ENCODE measurements at places on chromosomes 16 and 17. TPM values are rescaled to one million over a fixed set of nuclear protein-coding genes. Genes with fewer than 3 reads are reported as not detected.

EVPLL gene
- total RNA-seq = not detected

MTMR4 gene
- 44.2 TPM for total RNA-seq

NPTX1 gene
- 1.1 TPM for total RNA-seq

TOX3 gene
- total RNA-seq = 20.0 TPM

TBC1D3 gene
- not detected for total RNA-seq

PYDC1 gene
- total RNA-seq = not detected

CD300LB gene
- total RNA-seq = 0.27 TPM

EFNB3 gene
- total RNA-seq = 19.2 TPM

OSGIN1 gene
- 14.8 TPM for total RNA-seq

POLR3K gene
- total RNA-seq = 23.1 TPM

GPR142 gene
- not detected for total RNA-seq

CES5A gene
- 0.47 TPM for total RNA-seq

SCN4A gene
- total RNA-seq = 2.0 TPM

HSD17B2 gene
- 0.11 TPM for total RNA-seq

C17orf67 gene
- total RNA-seq = 0.92 TPM

DNA sequence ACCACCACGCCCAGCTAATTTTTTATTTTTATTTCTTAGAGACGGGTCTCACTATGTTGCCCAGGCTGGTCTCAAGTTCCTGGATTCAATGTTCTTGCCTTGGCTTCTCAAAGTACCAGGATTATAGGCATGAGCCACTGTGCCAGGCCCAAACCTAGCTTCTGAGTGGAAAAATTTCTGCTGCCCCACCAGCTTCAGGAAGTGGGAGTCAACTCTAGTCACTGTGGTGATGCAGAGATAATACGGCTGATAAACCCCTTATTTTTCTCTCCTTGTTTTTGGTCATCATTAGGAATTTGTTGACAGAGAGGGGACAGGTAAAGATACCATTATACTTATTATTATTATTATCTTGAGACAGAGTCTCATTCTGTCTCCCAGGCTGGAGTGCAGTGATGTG lies 27.8 kb upstream of the PHOSPHO1 start:
- ATAC-seq = no peak

DNA sequence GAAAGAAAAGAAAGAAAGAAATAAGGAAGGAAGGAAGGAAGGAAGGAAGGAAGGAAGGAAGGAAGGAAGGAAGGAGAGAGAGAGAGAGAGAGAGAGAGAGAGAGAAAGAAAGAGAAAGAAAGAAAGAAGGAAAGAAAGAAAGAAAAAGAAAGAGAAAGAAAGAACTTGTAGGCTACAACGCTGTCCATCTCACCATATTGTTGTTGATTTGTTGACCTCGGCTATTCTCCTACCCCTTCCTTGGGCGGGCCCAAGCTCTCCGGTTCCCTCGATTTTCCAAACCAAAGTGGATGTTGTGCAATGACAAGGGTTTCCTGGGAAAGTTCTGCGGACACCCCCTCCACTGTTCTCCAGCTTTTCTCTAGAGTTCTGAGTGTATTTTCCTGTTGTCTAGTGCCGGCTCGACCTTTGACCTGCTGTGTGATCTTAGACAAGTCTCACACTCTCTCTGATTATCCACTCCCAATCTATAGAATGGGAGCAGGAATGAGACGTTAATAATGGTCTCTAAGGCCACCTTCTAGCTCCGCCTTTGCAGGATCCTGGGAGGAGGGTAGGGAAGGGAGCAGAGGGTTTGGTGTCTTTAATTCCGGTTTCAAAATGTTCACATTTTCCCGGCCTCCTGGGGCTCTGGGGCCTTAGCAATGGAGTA lies 1.6 kb downstream of the IRX6 start:
- ATAC-seq = no peak

DNA sequence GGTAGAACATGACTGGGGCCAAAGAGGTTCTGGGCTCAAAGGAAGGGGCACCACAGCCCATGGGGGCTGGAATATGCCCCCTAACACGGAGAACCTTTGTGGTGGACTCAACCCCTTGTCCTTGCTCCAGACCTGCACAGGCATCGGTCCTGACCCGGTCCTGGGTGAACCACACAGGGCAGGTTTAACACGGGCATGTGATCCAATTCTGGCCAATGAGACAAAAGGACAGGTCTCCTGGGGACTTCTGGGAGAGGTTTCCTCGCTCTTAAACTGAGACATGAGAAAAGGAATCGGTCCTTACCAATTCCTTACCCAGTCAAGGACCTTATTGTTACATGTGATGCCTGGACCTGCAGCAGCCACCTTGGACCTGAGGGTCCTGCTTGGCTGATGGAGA lies 3.7 kb downstream of the DOC2B start:
- ATAC-seq = no peak

DNA sequence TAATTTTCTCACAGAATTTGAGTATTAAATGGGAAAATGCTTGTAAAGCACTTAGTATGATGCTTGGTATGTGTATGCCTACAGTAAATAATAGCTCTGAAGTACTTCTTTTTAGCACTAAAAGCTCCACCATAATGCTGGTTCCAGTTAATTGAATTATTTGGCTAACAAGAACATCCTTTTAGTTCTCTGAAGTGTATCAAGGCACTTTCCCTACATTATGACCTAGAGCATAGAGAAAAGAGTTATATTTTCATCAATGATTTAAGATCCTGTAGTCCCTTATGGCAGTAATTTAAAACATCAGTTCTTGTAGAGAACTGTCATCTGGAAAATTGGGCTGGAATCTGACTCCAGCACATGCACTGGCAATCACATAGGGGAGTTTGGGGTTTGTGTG lies 21.9 kb upstream of the PHAF1 start:
- ATAC-seq = no peak

DNA sequence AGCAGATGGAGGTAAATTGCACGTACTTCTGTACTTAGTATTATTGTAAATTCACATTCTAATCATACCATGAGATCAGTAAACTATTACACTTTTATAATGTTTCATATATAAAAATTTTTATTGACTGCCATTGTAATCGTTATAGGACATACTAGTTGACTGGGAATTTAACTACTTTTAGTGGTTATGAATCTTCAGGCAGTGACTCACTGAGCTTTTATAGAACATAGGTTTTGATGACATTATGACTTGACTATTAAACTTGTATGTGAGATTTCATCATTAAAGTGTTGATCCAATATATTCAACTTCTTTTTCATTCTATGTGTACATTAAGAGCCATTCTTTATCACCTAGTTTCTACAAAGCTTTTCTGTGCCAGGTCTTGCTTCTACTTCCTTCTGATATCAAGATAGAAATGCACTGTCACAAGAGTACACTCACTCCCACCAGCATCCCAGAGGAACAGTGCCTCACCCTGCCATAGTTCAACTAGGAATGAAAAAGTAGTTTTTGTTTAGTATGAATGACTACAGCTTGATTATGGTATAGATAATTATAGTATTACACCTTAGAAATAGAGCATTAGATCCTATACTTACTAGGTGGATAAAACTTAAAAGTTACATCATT lies 142.4 kb upstream of the RBL2 start:
- ATAC-seq = no peak

GRCh38 chr16:29837841-29838240 lies 17.6 kb downstream of the MVP start:
- ATAC-seq = no peak

- no peak for ATAC-seq
Measured at GRCh38 chr16:72159386-72159785, 12.6 kb downstream of the PMFBP1 start.

- ATAC-seq = no peak
Measured at GRCh38 chr16:30527635-30528178, 1.3 kb upstream of the ZNF768 start.

DNA sequence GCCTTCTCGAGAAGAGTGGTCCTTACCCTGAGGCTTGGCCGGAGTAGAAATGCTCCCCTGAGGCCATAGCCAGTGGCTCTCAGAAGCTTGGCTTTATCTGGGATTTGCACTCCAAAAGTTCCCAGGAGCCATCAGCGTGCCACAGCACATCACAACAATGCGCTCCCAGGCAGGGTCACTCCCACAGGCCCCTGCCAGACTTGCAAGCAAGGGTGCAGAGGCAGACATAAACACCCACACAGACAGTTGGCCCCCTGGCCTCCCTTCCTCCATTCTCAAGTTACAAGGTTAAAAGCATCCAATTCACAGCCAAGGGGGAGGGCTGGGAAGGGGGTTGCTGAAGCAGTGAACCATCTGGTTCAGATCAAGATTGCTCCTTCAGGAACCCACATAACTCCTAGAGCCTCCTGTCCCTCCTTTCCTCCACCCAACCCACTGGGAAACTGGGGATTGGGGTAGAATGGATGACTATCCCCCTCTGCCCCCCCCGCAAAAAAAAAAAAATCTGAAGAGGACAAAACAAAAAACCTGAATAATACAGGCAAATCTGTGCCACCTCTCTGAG lies 1.8 kb downstream of the ST3GAL2 start:
- peak; percentile 12 for ATAC-seq

- no peak for ATAC-seq
Measured at GRCh38 chr17:20989991-20990855, 52.6 kb downstream of the USP22 start.

DNA sequence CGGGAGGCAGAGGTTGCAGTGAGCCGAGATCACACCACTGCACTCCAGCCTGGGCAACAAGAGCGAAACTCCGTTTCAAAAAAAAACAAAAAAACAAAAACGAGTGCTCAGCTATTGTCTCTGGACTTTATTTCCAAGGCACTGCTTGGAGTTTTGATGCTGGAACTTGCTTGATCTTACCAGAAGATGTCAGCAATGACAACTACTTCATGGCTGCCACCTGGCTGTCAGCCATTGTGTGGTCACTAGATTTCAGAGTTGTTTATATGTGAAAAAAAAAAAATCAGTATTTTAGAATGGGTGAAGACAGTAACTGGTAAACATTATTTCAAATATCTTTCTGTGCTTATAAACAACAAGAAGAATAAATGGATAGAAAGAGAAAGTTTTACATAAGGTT lies 26.3 kb upstream of the OR4D1 start:
- ATAC-seq = no peak

DNA sequence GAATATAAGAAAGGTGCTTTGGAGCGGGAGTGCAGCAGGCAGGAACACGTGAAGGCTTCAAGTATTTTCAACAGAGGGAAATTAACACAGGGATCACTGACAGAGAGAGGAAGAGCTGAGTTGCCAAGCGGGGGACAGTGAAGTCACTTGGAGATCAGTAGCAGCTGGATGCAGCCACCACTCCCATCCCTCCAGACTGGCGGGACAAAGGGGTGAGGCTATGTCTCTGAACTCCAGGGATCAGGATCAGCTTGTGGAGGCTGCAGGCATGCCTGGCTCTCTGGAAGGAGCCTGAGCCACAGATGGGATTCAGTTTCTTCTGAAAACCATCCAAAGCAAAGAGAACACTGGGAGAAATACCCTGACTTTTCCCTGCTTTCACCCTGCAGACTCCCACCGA lies 113.7 kb upstream of the IRX3 start:
- no peak for ATAC-seq

GRCh38 chr17:38341035-38341721 lies 2.6 kb downstream of the GPR179 start:
- ATAC-seq = peak; percentile 67

- ATAC-seq = no peak
Measured at GRCh38 chr16:25141648-25142047, 30.1 kb downstream of the LCMT1 start.

- ATAC-seq = no peak
Measured at GRCh38 chr17:50149091-50149416, 1.4 kb downstream of the PPP1R9B start.

DNA sequence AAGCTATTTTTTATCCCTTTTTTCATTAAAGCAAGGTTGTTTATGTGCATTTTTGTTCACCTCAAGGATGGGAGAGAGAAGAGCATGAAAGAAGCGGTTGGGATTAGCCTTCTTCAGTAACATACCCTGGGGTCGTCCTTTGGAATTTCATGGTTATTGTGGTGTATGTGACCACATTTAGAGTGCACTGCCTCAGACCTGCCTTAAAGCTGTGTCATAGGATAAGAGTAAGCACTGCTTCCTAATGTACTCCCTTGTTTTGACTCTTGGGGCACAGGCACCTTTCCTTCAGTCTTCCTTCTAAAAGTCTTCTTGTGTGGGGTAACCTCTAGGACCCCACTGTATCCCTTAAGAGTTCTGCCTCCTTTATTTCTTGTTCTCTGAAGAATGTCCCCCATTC lies 28.9 kb downstream of the TNRC6A start:
- peak; percentile 71 for ATAC-seq

GRCh38 chr17:9266697-9267117 lies 245.4 kb downstream of the NTN1 start:
- peak; percentile 59 for ATAC-seq

DNA sequence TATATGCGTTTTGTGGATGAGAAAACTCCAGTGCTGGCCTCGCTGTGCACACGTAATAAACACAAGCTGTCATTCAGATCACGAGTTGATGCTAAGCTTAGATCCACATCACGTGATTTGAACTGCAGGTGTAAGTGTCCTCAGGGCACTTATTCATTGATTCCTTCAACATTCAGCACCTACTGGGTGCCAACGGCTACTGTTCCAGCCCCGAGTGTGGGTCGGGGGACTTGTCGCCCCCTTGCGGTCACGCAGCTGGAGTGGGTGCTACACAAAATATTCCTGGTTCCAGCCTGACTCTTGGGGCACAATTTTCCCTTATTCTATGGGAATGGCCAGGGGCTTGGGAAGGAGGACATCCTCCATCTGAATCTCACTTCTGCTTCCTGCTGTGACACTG lies 29.9 kb upstream of the GINS2 start:
- no peak for ATAC-seq

DNA sequence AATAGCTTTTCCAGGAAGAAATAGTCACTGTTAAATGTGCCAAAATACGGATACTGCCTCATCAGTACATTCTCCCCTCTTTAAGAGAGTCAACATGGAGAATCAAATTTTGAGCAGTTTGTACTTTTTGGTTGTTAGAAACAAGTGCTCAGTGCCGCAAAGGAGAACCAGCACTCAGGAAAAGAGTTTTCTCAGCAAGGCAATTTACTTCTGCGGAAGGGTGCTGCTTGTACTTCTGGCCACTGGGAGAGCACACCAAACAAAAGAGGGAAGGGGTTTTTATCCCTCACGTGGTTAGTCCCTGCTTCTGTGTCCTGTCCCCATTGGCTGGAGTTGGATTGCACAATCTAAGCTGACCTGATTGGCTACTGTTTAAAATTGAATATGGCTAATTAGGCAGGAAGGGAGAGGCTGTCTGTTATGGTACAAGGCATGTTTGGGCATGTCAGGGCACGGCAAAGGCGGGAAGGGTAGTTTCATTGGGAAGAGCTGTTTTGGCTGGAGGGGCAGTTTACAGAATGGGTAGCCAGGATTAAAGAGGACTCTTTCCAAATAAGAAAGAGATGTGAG lies 499.3 kb downstream of the CDH13 start:
- no peak for ATAC-seq

DNA sequence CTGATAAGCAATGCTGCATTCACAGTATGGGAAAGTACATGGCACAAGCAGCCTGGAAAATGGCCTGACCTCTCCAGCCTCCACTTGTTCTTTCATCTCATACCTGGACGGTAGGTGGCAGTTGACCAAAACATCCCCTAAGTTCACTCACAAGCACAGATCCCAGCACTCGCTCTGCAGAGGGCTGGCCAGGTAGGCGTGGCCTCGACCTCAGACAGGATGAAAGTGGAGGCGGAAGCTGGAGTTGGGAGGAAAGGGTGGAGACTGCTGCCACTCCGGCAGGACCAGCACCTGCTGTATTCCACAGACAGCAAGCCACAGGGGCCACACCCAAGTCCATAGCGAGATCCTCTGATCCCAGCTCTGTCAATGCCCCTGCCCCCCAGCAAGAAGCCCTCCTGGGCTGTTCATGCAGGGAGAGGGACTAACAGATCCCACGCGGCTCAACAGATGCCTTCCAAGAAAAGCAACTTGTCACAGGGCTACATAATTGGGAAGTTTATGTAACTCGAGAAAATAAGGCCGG lies 31.3 kb downstream of the ZCCHC14 start:
- ATAC-seq = peak; percentile 43

GRCh38 chr17:66343531-66344078 lies 41.2 kb downstream of the PRKCA start:
- no peak for ATAC-seq

All from motor neuron (in vitro differentiated cells).